KBM-7 (cell line): ENCODE measurements at places on chromosomes 3 and 15.

DNA sequence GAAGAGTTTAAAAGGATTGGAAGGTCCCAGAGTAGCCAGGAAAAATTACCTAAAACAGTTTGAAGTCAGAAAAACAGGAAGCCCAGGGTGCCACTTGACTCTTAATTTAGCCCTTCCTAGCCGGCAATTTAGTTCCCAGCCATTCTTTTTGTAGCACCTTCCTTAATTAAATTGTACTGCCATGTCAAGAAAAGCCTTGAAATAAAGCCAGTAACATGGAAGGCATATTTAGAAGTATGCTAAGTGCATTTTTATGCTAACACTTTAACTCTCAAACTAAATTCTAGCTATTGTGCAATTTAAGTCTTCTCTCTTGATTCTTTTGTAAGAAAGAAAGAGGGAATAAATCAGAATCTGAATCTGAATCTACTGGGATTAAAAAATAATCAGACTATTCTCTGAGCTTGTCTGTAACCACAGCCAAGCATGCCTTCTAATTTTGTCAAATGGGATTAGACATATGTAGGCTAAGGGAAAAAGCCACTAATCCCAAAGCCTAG, 43.2 kb downstream of the MAP3K13 start:
- no peak for DNase-seq

GRCh38 chr3:177427540-177427939, 230.3 kb upstream of the TBL1XR1 start:
- DNase-seq = no peak

DNA sequence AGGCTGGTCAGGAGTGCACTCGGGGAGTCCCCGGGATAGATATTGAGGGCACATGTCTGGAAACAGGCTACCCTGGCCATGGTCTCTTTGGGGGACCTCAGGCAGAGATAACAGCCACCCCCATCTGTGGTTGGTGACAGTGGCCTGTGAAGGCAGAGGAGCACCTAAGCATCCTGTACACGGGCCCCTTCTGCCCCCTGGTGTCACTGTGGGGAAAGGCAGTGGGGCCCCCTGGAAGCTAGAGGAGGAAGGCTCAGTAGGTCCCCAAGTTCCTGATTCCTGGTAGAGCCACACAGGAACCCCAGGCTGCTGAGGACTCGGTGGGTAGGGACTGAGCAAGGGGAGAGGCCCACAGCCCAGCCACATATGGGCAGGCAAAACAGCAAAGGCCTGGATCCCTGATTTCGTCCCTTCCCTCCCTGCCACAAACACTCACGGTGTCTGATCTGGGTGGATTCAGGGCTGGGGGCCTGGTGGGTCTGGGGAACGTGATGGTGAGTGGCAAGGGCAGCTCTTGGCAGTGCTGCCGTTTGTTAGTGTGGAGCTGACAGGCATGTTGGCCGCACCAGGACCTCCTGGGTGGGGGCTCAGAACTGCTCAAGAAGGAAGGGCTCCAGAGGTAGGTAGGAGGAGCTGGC, 14.1 kb upstream of the CXCR6 start:
- peak; percentile 62 for DNase-seq

- no peak for DNase-seq
These were observed 41.0 kb upstream of the MANF start for GRCh38 chr3:51343918-51344687.

DNA sequence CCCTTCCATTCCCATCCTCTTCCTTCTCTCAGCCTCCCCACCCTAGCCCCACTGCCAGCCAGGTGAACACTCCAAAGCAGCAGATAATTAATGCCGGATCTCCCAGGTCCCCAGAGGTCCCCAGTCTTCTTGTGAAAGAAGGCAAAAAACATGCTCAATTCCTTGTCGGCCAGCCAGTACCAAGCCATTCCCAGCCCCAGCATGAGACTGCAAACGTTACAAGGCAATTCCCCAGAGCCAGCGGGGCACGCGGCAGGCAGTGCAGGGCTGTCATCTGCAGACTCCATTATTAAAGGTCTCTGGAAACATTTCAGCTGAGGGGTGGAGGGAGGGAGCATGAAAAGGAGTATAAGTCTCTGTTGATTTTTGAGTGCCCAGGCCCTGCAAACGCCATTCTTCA, 117.8 kb downstream of the XXYLT1 start:
- DNase-seq = no peak

DNA sequence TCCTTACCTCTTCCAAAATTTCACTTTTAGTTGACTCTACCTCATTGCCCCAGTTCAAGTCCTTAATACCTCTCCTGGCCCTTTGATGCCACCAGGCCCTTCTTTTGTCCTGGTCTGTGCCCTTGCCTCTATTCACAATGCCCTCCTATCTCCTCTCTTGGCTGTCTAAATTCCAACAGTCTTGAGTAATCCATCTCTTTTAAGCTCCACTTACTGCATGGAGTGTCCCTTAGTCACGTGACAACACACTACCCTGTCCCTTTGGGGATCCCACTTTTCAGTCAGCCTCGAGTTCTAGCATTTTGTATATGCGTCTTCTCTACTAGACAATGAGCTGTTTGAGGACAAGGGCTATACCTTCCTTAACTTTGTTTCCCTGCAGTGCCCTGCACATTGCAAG, 52.7 kb upstream of the SCN5A start:
- no peak for DNase-seq

GRCh38 chr3:66270701-66271100, 49.9 kb downstream of the SLC25A26 start:
- no peak for DNase-seq

GRCh38 chr3:72437661-72438406, 410.4 kb downstream of the SHQ1 start:
- DNase-seq = no peak

DNA sequence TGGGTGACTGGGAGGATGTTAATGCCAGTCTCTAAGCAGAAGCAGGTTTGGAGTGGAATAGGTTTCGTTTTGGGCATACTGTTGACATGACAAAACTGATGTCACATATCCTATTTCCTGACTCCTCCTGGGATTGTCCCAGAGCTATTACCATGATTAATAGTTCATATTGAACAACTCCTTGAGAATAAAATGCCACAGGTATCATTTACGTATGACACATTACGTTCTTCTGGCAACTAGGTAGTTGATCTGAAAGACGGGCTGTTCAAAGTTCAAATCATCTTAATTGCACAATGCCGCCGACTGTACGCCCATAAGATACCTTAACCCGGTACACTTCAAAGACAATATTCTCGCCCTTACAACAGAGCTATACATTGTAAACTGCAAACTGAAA, 1.4 kb upstream of the RAB5A start:
- DNase-seq = no peak

- no peak for DNase-seq
These were observed 116.1 kb upstream of the KLHL25 start for GRCh38 chr15:85910834-85911233.

DNA sequence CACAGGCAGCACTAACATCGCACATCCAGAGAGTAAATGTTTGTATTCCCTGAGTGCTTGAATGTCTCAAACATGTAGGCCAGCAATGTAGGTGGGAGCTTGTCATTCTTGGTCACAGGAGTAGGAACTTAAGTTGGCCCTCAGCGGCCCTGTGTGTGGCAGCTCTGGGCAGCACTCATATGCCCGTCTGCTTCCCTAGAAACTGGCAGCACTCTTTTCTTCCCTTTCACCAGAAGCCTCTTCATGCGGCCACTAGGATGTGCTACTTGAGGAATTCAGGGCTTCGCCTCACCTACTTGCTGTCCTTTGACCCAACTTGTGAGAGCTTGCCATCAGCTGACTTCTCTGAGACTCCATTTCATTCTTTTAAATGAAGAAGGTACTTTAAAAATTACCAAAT, 69.5 kb downstream of the TIPARP start:
- no peak for DNase-seq

DNA sequence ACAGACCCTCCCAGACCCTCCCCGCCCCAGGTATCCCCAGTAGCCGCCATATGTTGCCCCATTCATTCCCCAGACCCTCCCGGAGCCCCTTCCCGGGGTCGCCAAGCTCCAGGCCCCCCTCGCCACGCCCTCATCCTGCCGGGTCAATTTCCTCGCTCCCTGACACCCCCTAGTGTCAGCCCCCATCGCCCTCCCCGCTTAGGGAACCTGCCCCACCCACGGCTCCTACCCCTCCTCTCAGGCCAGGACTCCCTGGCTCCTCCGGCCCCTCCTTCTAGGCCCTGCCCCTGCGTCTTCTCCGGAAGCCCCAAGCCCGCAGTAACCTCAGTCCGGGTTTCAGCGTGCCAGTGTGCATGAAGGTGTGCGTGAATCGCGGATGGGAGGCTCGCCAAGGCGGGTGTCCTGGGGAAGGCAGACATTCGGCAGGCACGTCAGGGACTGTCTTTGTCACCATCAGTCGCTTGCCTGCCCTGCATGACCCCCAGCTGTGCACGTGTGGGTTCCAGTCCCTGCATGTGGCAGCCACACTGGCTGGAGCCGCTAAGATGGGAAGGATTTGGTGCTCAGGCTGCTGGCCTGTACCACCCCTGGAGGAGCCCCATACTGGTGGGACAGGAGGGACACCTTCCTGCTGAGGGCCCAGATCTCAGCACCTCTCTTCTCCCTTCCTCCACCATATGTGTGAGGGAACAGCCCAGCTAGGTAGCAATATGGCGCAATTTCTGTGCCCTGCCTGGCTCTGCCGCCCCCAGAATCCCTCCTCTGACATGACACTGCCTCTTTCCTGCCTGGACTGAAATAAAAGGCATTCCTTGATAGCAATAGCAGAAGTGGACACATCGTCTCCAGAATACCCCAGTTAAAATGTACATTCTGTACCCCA, 693 bp downstream of the DISP2 start:
- DNase-seq = peak; percentile 48

GRCh38 chr15:37166402-37166801, 66.1 kb upstream of the MEIS2 start:
- no peak for DNase-seq

DNA sequence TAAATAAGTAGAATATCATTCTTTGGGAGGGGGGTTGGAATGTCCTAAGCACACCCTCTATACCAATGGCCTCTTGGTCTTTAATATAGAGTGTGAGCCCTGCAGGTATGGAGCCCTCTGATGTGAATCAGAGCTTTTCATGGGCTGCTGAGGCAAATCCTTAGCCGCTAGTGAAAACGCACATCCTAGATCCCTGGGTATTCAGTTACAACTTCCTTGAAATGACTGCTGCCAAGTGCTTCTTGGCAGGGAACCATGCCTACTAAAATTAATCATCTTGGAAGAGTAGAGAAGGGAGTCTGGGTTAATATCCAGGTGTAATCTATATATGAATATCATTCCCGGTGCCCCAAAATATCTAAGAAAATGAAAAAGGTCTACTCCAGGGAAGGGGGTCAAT, 109.1 kb downstream of the POLQ start:
- DNase-seq = no peak
